ENCODE measurements at places on chromosomes 13 and 19.

DNA sequence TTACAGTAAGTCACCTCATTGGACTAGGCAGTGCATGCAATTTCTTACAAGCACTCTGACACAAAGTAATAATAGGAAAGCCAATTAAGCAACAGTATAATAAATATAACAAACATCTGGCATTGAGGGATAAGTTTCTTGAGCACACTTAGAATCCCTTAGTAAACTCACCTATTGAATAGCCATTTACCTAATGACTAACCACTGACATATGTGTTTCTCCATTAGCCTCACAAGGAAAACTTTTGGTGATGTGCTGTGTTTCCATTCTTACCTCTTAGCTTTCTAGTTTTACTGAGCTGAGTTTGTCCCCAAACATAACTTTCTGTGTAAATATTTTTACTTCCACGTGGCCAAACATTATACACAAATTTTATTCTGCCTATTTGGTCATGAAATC, 47.4 kb upstream of the PCDH9 start:
- no peak for DNase-seq

- no peak for DNase-seq
Observed at GRCh38 chr13:108987944-108988343, 358.5 kb downstream of the MYO16 start.

DNA sequence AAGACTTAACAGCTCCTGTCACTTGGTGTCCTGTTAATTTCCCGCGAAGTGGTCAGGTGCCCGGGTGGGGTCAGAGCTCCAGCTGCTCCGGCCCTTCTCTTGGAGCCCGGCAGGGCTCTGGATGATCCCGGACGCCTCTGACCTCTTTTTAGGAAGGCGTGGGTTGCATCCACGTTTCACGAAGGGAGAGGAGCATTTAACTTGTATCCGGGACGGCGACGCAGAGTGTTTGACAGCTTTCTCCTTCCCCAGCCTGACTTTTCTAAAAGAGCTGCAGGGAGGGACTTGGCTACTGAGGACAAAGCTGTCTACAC, 656 bp downstream of the ZNF155 start:
- no peak for DNase-seq

DNA sequence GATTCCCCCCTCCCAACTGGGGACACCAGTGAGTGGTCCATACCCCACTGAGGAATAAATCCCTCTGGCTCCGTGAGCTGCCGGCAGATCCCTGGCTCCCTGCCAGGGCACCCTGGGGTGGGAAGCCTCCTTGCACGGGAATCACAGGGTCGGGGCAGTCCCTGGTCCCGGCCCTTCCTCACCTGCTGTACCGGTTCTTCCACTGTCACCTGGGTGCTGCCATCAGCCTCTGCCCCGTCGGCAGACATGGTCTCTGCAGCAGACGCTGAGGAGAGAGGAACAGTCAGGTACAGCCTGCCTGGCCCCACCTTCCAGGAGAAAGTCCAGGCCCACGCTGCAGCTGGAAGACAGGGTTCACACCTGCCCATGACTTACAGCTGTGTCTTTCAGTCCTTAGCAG, 6.3 kb downstream of the PLIN3 start:
- no peak for DNase-seq

DNA sequence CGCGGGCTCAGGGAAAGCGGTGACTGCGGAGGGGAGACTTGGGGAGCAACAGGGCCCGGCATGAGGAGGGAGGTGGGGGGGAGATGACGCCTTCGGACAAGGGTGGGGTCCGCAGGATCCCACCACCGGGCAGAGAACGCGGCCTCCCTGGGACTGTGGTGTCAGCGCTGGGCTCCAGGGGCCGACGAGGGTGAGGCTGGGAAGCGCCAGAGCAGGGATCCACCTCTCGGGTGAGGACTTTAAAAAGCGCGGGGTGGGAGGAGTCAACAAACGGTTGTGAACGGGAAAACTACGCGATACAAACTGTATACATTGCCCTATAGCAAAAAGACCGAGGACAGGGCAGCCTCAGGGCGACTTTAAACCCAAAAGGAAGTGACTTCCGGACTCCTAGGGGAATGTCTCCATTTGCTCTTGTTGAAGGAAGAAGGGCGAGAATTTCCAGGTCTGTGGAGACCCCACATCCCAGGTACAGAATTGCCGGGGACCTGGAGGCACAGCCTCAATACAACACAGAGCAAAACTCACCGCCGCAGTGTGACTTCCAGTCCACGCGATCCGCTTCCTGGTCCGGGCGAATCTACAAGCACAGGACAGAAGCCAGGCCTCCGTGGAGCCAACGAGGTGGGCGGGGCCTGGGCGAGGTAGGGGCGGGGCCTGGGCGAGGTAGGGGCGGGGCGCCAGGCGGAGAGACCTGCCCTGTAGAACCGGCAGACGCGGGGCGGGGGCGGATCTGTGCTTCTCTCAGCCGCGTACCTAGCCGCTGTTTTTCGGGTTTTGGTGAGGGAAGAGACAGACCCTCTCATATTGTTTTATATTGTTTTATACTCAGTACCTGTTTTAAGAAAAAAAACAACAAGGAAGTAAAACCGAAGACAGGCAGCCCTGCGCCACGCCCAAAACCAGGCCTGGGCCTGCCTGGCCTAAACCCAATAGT, at the start of gene ZNF888:
Gene ZNF888, minus strand, starts transcription at position 588 of the 937 bp plus-strand sequence. CDS start 5,555 bp downstream, outside the sequence.
- DNase-seq = peak; percentile 39

GRCh38 chr13:19345158-19345557, 163.5 kb upstream of the TUBA3C start:
- no peak for DNase-seq

DNA sequence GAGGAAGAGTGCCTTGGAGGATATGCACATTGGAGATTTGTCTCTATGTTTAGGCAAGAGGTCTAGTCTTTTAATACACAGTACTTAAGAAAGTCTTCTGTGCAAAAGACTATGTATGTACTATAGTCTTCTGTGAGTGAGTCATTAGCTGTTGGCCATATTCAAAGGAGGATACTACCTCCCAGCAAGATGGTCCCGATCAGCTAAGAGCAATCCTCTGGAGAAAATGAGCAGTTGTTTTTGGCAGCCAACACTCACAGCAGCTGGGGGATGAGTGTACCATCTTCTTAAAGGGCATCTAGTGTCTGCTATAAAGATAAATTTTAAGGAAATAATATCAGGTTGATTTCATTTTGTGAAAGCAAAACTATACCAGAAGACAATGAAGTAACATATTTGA, 487.8 kb downstream of the KCTD12 start:
- no peak for DNase-seq

DNA sequence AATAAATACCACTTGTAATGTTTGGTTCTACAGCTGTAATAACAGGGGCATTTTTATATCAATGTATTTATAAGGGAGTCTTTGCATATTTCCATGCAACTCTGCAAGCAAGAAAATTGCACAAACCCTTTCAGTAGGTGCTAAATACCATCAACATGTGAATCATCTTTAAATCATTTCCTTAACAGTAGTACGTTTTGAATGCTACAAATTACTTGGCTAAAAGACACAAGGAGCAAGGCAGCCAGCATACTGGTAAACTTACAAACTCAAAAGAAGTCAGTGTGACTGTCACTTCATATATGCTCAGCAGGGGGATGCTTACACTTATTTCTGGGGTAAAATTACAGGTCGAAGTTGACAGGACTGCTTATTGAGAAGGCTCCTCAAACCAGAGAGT, 402.4 kb downstream of the EFNB2 start:
- DNase-seq = no peak

DNA sequence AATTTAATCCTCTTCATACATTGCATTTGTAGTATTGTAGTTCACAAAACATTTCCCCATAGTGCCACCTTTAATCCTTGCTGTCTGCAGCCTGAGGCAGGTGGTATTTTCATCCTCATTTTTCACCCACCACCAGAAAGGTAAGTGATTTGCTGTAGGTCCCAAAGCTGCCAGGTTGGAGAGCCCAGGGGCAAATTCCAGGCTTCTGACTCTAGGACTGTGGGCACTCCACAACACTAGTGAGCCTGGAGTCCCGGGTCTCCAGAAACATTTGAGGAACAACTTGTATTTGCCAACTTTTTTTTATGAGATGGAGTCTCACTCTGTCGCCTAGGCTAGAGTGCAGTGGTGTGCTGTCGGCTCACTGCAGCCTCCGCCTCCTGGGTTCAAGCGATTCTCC, 6.2 kb downstream of the ILF3 start:
- no peak for DNase-seq

DNA sequence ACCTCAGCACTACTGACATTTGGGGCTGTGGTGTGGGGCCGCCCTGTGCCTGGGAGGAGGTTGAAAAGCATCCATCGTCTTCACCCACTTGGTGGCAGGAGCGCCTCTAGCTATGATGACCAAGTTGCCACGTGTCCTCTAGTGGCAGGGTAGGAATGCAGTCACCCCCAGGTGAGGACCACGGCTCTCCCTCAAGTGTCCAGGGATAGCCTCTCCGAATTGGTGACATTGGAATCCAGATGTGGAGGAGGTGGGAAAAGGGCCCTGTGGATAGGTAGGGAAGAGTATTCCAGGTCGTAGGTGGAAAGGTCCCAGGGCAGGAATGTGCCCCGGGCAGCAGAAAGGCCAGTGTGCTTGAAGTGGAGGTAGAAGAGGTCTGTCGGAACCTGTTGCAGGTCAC, 37.6 kb downstream of the ARHGEF18 start:
- DNase-seq = no peak

GRCh38 chr19:1874554-1875185, 10.6 kb downstream of the ABHD17A start:
- DNase-seq = peak; percentile 26

DNA sequence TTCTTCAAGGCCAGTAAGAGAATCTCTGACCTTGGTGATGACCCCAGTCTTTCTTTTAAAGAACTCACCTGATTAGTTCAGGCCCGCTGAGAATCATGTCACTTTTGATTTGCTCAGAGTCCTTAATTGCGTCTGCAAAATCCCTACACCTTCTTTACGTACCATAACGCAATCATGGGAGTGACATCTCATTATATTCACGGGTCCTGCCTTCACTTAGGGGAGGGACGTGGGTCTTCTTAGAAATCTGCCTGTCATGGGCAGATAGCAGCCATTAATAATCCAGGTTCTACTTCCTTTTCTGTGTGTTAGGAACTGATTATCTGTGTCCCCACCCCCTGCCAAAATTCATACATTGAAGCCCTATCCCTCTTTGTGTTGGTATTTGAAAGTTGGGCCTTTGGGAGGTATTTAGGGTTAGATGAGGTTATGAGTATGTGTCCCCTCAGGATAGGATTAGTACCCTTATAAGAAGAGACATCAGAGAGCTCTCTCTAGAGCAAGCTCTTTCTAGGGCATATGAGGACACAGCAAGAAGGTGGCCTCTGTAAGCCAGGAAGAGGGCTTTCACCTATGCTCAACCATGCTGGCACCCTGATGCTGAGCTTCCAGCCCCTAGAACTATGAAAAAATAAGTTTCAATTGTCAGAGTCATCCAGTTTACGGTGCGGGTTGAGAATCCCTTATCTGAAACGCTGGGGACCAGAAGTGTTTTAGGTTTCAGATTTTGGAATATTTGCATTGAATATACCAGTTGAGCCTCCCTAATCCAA, 9.9 kb downstream of the TPP2 start:
- no peak for DNase-seq
